ENCODE measurements at places on chromosomes 6 and 20.

- peak; percentile 35 for DNase-seq
Measured at GRCh38 chr6:6856538-6857523, 250.9 kb upstream of the RREB1 start.

DNA sequence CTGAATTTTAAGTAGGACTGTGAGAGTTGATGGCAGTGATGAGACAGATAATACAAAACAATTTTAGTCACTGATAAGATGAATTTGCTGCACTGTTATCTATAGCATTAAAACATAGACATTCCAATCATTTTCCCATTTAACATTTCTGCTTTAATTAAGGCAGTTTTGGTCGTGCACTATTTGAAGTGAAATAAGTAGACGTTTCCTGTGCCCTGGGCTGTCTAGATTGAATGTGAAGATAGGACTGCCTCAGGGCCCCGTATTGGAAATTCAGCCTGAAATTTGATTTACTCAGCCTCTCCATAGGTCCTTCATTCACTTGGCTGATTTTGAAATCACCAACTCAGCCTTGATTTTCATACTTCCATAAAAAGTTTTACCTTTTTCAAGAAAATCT lies 48.3 kb downstream of the ARID1B start:
- DNase-seq: no peak

DNA sequence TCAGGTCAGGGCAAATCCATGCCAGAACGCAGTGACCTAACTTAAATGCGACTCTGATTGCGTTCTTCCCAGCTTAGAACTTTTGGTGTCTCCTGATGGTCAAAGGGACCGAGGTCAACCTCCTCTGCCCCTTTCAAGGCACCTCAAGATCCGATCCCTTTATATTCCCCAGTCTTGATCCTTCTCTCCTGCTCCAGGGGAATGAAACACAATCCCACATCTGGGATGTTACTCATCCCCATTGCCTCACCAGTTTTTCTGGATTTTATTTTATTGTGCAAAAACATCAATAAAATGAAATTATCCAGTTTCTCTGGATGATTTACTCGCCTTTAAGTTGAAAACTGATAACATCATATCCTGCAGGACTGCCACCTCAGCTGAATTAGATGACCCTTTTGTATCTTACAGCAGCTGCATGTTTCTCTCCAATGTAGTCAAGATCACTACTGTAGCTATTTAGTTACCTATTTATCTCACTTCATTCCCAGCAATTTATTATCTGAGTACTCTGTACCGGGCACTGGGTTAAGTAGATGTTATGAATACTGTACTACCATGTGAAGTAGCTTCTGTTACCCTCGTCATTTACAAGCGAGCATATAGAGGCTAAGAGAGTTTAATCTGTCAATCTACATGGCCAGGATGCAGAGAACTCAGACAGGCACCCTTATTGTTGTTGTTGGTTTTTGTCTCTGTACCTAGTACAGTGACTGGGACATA lies 44.0 kb downstream of the IRAK1BP1 start:
- DNase-seq: no peak

- DNase-seq: no peak
Measured at GRCh38 chr20:53444401-53445149, 149.1 kb downstream of the ZNF217 start.
